AG09319 (cell line): ENCODE measurements at places on chromosomes 11 and 22.

- DNase-seq, result no peak
Measured at GRCh38 chr22:23196165-23196564, 15.9 kb downstream of the BCR start.

- DNase-seq, result no peak
Measured at GRCh38 chr11:72316984-72317383, 73.0 kb upstream of the PHOX2A start.

DNA sequence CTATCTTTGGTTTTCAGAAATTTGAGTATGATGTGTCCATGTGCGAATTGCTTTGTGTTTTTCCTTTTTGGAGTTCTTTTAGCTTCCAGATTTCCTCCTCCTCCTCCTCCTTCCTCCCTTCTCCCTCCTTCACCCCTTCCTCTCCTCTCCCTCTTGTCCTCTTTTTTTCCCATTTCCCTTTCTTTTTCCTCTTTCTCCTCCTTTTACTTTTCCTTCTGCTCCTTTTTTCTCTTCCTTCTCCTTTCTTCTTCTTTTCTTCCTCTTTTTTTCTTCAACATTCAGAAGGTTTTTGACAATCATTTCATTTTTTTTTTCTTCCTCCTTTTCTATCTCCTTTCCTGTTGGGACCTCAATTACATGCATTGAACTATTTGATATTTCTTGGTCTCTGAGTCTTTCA is 104.9 kb downstream of the TMEM135 start:
- no peak for DNase-seq

DNA sequence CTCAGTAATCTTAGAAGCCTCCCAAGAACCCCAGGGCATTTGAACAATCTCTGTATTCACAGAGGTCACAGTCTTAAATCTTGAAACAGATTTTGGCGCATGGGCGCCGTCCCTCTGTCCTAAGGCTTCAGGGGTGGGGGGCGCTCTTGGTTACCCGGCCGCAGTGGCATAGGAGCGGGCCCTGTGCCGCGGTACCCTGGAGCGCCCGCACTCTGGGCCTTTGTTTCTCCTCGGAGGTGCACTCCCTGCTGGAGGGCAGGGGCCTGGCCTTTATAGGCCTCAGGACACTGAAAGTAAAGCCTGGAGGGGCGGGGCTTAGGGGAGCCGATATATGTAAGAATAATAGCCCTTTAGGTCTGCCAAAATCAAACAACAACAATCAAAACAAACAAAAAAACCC is 197.3 kb upstream of the FOLH1 start:
- DNase-seq, result no peak

GRCh38 chr11:65420979-65421793 is 1.4 kb upstream of the NEAT1 start:
- peak; percentile 99 for DNase-seq

DNA sequence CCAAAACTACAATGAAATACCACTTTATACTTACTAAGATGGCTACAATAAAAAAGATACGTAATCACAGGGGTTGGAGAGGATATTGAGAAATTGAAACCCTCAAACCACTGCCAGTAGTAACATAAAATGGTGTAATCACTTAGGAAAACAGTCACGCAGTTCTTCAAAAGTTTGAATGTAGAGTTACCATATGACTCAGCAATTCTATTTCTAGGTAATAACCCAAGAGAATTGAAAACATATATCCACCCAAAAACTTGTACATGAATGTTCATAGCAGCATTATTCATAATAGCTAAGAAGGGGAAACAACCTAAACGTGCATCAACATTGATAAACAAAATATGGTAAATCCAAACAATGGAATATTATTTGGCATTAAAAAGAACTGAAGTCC is 24.4 kb upstream of the PSMA1 start:
- DNase-seq, result no peak

- no peak for DNase-seq
Measured at GRCh38 chr11:61917334-61918109, at the start of gene RAB3IL1. Gene RAB3IL1, minus strand, starts transcription at chr11:61917566. Its CDS starts 199 bp downstream, at chr11:61917367.

GRCh38 chr11:133705074-133705648 is 140.2 kb downstream of the SPATA19 start:
- no peak for DNase-seq

DNA sequence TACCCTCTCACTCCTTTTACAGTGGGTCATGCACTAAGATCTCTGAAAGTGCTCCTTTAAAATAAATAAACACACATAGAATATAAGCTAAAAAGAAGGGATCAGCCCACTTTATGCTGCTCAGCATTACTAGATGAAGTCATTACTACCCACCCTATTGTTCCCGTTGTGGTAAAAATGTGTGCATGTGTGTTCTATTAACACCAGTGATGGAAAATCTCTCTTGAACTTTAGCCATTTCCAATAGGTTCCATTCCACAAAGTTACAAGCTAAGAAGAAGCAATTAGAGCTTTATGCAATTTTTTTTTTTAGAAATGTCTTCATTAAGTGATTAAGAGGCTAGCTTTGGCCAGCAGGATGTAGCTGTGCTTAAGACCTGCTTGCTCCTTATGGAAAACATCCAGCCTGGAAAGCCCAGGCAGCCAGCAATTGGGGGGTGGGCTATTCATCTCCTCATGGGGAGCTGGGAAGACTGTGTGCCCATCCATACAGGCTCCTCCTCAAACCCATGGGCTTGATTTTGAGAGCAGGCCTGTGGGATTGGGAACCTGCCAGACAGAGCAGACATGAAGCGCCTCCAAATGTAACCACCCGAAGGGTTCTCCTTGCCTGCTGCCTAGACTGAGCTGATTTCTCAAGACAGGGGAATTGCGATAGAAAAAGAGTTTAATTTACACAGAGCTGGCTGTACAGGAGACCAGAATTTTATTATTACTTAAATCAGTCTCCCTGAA is 92.9 kb upstream of the PARVA start:
- peak; percentile 27 for DNase-seq

- DNase-seq, result no peak
Measured at GRCh38 chr11:67352546-67353316, 615 bp downstream of the POLD4 start.

GRCh38 chr11:131073167-131073566 is 156.9 kb upstream of the SNX19 start:
- peak; percentile 8 for DNase-seq

DNA sequence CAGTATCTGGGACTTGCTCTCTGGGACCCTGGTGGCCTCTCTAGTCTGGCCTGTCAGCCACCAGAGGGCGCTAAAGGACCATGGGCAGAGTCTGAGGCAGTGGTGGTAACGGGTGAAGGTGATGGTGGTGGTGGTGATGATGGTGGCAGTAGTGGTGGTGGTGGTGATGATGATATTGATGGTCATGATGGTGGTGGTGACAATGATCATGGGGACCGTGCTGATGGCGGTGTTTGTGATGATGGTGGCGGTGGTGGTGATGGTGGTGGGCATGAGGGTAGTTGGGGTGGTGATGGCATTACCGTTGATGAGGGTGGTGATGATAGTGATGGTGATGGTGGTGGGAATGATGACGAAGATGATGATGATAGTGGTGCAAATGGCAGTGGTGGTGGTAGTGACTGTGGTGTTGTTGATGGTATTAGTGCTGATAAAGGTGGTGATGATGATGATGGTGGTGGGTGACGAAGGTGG is 16.0 kb downstream of the TRPM5 start:
- DNase-seq, result peak; percentile 1

DNA sequence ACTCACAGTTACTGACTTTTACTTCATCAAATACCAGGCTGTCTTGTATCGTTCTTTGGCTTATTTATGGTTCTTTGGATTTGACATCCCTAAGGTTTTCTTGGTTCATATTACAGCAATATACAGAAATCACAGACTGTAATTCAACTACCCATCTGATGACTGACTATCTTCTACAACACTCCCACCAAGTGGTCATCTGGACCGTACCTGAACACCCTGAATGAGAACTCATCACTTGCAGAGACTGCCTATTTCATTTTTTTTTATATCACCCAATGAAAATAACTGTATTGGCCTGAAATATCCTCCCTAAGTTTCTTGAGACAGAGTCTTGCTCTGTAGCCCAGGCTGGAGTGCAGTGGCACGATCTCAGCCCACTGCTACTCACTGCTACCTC is 9.5 kb upstream of the UPB1 start:
- no peak for DNase-seq

- peak; percentile 19 for DNase-seq
Measured at GRCh38 chr11:129223701-129224149, 31.6 kb upstream of the ARHGAP32 start.

GRCh38 chr11:120012245-120012644 is 125.7 kb downstream of the TRIM29 start:
- DNase-seq, result no peak

DNA sequence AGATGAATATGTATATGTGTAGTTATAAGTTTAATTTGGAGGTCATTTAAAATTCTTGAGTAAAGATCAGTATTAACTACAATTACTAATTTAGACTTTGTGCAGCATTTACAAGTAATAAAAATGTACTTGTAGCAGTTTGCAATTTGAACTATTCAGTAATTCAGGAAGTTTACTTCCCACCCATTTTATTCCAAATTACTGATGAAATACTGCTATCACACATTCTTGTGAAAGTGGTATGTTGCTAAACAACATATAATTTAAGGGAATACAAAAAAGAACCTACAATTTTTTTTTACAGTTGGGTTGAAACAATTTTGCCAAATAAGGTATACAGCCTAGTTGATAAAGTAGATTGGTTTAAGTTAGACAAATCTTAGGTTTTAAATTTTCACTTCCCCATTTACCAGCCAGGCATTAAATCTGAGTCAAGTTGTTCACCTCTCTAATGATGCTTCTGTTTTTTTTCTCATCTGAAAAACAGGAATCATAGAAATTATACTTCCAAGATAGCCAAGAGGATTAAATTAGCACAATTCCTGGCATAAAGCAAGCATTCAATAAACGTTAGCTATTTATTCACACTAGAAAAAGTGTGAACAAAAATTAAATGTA is 45.3 kb downstream of the ZBTB44 start:
- no peak for DNase-seq

DNA sequence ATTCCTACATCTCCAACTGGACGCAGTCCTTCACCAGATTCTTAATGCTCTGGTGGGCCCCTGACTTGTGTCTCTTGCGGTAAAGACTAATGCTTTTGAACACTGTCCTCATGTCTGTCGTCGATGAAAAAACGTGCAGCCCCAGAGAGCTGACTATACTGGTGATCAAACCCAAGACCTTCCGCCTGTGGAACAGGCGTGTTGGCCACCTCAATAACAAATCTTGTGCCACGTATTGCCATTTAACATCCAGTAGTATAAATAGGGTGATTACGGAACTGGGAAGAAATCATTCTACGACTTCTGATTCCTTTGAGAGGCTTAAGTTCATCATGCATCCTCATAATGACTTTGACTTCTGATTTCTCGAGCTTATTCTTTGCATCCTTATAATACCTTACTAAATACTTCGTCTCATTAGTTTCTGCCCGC is 45.6 kb downstream of the OR4D9 start:
- DNase-seq, result no peak

GRCh38 chr11:129749141-129749540 is 66.5 kb upstream of the TMEM45B start:
- no peak for DNase-seq

DNA sequence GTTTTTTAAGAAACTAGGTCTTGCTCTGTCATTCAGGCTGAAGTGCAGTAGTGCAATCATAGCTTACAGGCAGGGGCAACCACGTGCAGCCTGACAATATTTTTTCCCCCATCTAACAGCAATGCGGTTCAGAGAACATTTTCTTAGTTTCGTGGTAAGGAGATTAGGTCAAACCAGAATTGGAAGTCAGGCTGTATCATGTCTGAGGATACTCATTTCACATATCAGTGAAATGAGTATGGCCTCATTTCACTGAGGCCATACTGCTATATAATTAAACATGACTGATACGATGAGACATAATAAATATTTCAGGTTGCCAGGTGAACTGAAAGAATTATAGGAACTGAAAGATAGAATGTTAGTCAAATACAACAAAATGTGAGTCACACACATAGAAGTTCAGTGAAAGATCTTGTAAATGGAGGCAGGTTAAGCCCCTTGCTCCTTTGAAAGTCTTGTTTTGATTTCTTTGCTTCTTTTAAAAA is 32.5 kb upstream of the IZUMO1R start:
- DNase-seq, result no peak

GRCh38 chr22:26892166-26893041 is 235.0 kb downstream of the MIAT start:
- DNase-seq, result no peak

GRCh38 chr22:47620391-47620790 is 857.9 kb downstream of the TBC1D22A start:
- no peak for DNase-seq

- DNase-seq, result no peak
Measured at GRCh38 chr22:31378123-31378522, 21.3 kb upstream of the DRG1 start.

GRCh38 chr11:129395432-129395831 is 19.8 kb downstream of the BARX2 start:
- DNase-seq, result no peak

- DNase-seq, result no peak
Measured at GRCh38 chr22:33842006-33842354, 78.3 kb downstream of the LARGE1 start.

GRCh38 chr22:40486962-40487602 is 116.7 kb downstream of the SGSM3 start:
- no peak for DNase-seq

GRCh38 chr11:129295746-129296145 is 79.9 kb upstream of the BARX2 start:
- no peak for DNase-seq

DNA sequence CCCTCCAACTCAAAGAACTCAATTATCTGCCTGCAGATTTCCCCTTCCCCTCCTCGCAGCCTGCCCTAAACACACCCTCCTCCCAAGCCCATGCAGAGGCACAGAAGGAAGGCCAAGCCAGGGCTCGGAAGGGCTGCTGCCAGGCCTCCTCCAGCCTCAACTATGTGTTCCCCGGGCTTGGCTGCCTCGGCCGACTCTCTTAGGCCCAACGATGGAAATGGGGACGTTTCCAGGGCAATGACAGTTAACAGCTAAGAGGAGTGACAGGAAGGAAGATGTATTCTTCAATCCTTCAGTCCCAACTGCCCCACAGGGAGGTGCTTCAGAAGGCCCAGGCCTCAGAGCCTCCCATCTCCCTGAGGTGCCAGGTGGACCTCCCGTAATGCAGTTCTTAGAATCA is 104.0 kb upstream of the AKIP1 start:
- DNase-seq, result no peak

GRCh38 chr22:46673662-46674236 is 53.6 kb downstream of the GRAMD4 start:
- no peak for DNase-seq

DNA sequence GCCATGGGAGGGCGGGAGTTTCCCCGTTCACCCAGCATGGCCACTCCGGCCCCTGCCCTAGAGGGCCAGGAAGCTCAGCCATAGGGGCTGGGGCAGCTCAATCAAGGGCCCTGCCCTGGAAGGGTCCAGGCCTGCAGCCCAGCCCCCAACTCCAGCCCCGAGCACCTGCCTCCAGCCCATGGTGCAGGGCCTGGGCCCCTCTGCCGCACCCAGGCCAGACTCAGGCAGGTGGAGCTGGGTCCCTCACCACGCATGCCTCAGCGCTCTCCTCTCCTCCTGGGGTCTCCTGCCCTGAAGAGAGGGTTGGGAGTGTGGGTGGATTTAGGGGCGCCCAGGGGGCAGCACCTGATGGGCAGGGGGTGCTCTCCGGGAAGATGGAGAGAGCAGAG is 13.1 kb downstream of the MLC1 start:
- no peak for DNase-seq
